ENCODE measurements at places on chromosomes 7 and 10.

GRCh38 chr10:45592432-45592831 is 80.1 kb downstream of the ZFAND4 start:
- no peak for DNase-seq

- no peak for DNase-seq
These were observed 162.2 kb upstream of the FAM3C start for GRCh38 chr7:121558288-121558687.

- DNase-seq, result no peak
These were observed 243.7 kb upstream of the PRKCQ start for GRCh38 chr10:6823770-6824169.

DNA sequence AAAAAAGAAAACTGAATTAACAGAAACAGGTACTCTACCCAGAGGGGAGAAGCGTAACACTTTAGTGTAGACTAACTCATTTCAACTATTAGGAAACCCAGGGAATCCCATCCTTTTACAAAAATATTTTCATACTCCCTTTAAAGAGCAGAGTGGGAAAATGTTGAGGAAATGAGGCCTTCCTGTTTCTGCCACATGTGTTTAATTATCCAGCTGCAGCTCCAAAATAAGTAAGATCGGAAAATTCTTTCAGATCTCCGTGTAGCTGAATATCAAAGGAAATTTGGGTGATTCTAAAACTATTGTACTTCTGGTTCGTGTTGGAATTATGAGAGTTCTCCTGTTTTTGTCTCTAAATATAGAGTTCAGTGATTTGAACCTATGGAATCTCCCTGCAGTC is 58.0 kb upstream of the CAV2 start:
- DNase-seq, result no peak
